H7 (cell line): ENCODE measurements at places on chromosomes 6 and 20. TPM values are rescaled to one million over a fixed set of nuclear protein-coding genes. Genes with fewer than 3 reads are reported as not detected.

DNA sequence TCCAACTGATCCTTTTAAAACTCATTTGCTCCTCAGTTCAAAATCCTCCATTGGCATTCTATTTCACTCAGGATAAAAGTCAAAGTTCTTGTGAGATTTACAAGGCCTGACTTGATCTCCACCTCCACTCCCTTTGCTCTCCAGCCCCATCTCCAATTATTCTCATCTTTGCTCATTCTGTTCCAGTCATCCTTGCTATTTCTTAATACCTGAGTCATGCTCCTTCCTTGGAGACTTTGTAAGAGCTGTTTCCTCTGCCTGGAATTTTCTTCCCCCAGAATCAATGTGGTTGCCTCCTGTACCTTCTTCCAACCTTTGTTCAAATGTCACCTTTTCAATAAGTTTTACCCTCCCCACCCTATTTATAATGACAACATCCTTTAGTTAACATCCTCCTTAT, 373.5 kb downstream of the HTR1B start:
- no peak for DNase-seq

DNA sequence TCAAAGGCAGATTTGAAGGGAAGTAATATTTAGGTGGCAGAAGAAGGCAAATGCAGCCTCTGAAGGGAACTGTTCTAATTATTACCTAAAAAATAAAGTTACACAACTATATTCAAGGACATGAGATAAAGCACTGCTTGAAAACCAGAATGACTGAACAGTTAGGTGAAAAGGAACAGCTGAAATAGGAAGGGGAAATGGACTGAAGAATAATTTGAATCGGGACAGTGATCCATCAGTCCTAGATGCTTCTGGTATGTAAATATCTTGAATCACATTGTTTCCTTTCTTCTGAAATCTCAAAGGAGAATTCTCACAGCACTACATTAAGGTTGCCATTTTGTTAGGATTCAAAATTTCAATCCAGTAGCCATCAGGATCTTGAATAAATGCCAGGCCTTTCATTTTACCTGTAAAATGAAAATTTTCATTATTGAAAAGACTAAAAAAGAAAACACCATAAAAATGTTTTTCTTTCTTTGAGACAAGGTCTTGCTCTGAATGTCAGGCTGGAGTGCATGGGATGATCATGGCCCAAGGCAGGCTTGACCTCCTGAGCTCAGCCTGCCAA, 25.9 kb downstream of the GLO1 start:
- DNase-seq = no peak

DNA sequence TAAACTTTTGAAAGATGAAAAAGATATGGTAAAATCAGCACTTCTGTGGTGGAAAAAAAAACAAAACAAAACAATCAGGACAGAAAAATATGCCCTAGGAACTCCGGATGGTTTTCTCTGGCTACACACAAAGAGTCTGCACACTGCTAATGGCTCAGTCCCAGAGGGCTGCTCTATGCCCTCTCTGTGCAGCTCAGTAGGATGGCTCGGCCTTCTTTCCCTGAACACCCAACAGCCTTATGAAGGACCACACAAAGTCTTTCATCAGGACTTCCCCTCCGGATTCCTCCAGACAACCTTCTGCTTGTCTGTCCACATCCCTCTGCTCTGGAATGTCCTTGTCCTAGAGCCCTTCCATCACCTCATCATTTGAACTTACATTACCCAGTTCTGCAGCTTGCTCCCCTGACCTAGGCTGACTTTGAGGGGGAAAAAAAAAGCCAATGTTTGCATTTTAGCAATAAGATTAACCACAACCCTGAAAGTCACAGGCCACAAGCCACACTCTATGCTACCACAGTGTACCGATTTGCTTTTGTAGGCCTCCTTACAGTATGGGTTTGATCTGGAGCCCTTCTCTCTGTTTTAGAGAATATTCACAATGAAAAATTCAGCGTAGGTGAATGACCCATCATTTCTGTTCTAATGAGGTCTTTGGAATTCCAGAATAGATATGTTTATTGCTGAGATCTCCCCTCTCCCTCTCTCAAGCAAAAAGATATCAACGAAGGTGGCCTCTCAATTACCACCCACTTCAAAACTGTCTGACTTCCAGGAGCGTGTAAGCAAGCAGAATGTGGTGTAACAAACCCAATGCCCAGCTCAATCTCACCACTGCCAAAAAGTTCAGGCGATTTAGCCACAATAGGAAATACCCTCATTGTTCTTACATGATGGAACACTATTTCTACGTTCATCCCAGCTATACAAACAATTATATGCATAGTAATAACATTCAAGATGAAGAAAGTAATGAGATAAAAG, 164.0 kb downstream of the GMDS start:
- no peak for DNase-seq

DNA sequence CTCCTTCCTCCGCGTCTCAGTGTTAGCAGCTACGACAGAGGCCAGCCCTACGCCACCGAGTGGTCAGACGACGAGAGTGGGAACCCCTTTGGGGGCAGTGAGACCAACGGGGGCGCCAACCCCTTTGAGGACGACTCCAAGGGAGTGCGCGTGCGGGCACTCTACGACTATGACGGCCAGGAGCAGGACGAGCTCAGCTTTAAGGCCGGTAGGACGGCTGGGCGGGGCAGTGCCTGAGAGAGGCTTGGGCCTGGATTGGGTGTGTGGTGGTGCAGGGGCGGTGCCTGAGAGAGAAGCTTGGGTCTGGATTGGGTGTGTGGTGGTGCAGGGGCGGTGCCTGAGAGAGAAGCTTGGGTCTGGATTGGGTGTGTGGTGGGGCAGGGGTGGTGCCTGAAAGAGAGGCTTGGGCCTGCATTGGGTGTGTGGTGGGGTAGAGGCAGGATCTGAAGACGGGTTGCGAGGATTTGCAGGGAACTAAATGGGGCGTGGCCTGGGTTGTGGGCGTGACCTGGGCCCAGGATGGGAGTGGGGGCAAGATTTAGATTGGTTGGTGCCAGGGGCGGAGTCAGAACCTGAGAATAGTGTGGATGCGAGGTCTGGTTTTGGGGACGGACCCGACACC, 24.4 kb downstream of the SPDEF start:
- peak; percentile 95 for DNase-seq

GRCh38 chr6:77353129-77353528, 110.2 kb downstream of the HTR1B start:
- DNase-seq = no peak

- no peak for DNase-seq
Observed at GRCh38 chr20:56985066-56985685, 281.3 kb downstream of the BMP7 start.

DNA sequence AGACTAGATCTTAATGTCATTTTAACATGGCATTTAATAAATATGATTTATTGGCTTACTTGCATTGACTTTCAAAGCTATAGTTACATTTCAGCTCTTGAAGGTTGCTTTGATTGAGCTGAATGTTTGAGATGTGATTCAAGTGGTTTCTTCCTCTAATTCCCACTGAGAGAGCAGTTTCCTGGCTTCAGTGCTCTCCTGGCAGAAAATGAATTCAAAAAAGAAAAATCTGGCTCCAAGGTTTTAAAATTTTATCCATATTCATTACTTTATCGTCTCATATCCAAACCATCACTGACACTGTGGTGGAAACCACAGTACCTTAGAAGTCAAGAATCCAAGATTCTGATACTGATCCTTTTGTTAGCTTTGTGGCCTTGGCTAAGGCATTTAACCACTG, 263.1 kb upstream of the HSF2 start:
- DNase-seq = no peak

DNA sequence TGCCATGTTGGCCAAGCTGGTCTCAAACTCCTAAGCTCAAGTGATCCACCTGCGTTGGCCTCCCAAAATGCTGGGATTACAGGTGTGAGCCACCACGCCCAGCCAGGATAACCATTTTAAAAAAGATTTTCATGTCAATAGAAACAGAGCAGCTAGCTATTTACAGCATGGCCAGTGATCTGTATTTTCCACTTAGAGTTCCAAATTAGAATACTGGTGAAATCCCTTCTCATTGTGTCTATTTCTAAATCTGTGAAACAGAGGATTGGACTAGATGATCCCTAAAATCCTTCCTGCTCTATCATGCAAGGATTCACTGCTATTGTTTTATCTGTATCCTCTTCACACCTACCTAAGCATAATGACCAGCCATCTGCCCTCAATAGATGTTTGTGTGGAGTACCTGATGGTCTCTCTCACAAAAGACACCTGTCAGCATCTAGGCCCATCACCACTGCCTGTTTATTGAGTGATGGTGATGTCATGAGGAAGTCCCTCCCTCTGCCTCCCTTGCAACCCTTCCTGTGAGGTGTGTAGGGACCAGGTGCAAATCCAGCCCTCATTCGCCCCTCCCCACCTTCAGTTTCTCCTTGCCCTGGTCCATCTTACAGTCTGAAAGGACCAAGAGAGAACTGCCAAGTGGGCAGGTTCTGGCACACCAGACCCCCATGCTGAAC, 26.5 kb upstream of the SMIM29 start:
- no peak for DNase-seq

GRCh38 chr20:10708351-10709185, 34.8 kb upstream of the JAG1 start:
- no peak for DNase-seq

DNA sequence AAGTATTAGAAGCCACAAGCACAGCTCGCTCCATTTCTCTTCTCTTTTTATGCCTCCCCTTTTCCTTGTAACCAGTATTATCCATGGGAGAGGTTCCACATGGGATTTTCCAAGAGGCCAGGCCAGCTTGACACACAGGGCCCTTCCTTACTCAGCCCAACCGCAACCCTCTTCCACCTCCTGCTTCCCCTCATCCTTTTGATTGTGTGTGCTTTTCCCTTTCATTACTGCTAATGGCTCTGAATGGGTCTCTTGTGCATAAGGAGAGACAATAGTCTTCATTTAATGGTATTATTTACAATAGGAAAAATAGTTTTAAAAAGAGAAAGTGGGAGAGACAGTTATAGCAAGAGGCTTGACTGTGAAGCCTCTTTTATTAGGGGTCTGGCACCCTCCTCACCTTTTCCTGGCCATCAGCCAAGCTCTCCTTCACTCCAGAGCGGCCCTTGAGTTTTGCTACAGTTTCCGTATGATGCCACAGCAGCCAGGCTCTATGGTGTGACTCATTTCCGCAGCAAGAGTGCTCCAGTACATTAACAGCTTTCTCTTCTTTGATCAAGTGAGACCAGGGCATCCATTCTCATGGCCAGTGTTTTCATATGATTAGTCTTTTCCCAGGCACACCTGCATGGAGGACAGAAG, 579.5 kb downstream of the TFAP2B start:
- no peak for DNase-seq

DNA sequence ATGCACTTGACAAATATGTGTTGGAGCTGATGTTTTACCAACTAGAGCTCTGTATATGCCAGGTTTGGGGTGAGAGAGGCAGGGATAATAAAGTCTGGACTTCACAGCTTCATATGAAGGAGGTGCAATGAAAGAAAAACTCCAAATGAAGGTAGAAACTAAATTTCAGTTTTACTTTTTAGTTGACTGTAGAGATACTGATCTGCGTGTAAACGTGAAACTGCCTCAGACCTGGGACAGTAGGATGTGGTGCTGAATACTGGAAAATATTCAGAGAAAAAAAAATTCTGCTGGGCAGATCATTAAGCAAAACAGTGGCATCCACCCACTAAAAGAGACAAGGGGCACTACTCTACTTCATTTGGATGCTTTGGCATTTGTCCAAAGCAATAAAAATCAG, 94.5 kb downstream of the BACH2 start:
- no peak for DNase-seq

- no peak for DNase-seq
Observed at GRCh38 chr20:51169813-51170212, 146.9 kb upstream of the KCNG1 start.

DNA sequence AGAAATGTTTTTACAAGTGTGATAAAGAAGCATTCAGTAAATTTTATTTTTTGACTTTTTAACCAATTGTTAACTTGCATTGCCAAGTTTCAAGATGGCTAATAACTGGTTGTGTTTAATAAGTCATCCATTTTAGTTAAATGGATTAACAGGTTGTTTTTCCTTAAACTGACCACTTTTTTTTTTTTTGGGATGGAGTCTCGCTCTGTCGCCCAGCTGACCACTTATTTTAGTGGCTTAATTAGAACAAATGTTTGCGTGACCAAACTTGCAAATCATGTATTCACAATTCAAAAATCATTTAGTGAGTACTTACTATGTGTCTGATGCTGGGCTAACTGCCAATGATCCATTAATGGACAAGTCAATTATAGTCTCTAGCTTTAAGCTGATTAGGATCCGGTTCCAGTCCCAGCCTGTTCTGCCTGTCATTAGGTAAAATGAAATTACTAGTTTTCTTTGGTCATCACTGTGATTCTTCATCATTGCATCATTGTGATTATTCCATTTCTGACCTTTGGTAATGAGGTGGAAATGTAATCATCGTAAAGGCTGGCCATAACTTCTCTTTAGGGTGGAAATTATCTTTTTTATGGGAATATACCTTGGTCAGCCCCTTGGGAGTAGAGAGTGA, 729.2 kb upstream of the MARCKS start:
- DNase-seq = no peak

- DNase-seq = no peak
Observed at GRCh38 chr6:161095916-161096315, 104.3 kb downstream of the MAP3K4 start.

GRCh38 chr20:63061771-63062100, 55.0 kb upstream of the BHLHE23 start:
- DNase-seq = no peak

GRCh38 chr6:113643407-113643770, 213.8 kb upstream of the MARCKS start:
- no peak for DNase-seq

DNA sequence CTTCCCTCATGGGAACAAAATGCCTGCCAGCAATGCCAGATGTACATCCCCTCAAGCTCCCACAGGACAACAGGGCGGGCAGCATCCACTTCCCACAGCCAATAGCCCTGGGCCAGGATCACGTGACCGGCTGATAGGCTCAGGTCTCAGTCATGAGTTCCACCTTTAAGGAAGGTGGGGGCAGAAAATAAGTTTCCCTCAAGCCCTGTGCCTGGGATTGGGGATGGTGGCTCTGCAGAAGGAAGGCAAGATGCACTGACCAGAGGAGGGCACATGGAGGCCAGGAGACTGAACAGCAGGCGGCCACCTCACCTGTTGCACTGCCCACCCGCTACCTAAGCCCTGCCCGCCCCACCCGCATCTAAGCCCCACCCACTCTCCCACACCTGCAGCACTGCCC, 149.1 kb downstream of the BMP7 start:
- DNase-seq = peak; percentile 72

ATP9A gene
- 1.6 and 2.1 TPM in 2 replicates for total RNA-seq

SNAP25 gene
- 0.62 and 0.70 TPM in 2 replicates for total RNA-seq

GJA10 gene
- total RNA-seq = 0.28 TPM in 1 of 2 replicates, not detected in the other

GPX5 gene
- total RNA-seq = not detected in 2 replicates

ETV7 gene
- total RNA-seq = 0.28 and 1.5 TPM in 2 replicates
